ENCODE measurements at places on chromosomes 1 and 21. TPM values are rescaled to one million over a fixed set of nuclear protein-coding genes. Genes with fewer than 3 reads are reported as not detected.

DNA sequence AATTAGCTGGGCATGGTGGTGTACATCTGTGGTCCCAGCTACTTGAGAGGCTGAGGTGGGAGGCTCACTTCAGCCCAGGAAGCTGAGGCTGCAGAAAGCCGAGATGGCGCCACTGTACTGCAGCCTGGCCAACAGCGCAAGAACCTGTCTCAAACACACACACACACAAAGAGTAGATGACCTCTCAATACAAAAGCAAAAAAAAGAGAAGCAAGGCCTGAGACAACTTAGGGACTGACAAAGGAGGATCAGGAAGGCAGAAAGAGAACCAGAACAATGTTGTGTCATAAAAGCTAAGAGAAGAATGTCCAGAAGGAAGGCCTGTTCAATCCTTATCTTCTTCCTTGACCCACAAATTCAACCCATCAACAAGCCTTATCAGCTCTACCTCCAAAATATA lies 18.5 kb downstream of the WASF2 start:
- DNase-seq = no peak

The WNT9A gene
- polyA plus RNA-seq = 1.6 TPM

DNA sequence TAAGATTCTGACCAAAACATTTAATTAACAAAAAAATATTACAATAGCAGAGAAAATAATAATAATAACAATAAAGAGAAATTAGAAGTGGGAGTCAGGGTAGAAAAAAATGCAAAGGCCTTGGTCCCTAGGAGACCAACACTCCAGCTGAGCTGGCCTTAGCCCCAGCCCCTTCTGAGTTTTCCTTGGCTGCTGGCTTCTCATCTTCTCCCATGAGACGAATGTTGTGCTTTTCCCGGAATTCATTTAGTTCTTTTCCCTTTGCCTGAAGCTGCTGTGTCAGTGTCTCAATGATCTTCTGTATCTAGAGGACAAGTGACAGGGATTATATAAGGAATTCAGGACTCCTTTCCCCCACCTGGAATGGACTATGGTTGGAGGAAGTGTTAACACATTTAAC lies 2.4 kb downstream of the KLHDC9 start:
- no peak for DNase-seq

DNA sequence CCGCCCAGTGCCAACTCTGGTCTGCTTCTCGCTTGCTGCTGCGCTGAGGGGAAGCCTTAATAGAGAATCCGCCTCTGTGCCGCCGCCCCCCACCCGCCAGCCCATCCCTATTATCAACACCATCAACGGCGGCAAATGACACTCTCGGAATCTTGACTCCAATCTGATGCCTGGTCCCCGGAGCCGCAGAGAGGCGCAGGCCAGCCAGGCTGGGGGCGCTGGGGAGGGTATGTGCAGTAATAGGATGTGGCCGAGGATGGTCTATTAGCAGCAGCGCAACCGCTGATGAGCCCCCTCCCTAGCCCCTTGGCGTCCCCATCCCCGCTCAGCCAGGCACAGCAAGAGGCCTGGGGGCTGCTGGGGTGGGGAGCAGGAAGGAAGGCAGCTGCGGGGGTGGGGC lies 15.1 kb upstream of the DMBX1 start:
- DNase-seq = no peak

The SMIM11 gene
- polyA plus RNA-seq = 4.6 TPM

- DNase-seq = no peak
Measured at GRCh38 chr1:67680486-67680885, 4.5 kb upstream of the GADD45A start.

The PAPPA2 gene
- 45.4 TPM for polyA plus RNA-seq

DNA sequence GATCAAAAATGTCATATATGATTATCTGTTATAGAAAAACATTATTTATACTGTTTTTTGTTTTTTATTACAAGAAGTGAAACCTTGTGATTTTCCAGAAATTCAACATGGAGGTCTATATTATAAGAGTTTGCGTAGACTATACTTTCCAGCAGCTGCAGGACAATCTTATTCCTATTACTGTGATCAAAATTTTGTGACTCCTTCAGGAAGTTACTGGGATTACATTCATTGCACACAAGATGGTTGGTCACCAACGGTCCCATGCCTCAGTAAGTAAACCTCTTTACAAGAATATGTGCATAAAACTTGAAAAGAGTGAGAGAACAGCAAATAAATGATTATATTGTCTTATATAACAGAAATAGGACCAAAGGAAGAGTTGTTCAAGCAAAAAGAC lies 14.5 kb downstream of the CFHR4 start:
- DNase-seq = no peak

The CR1 gene
- polyA plus RNA-seq = 16.4 TPM

Measured in renal pelvis (tissue), 12 donors.